ENCODE measurements at places on chromosomes 5 and 9.

- no peak for DNase-seq
Observed at GRCh38 chr9:115264313-115264712, 146.4 kb upstream of the TNC start.

DNA sequence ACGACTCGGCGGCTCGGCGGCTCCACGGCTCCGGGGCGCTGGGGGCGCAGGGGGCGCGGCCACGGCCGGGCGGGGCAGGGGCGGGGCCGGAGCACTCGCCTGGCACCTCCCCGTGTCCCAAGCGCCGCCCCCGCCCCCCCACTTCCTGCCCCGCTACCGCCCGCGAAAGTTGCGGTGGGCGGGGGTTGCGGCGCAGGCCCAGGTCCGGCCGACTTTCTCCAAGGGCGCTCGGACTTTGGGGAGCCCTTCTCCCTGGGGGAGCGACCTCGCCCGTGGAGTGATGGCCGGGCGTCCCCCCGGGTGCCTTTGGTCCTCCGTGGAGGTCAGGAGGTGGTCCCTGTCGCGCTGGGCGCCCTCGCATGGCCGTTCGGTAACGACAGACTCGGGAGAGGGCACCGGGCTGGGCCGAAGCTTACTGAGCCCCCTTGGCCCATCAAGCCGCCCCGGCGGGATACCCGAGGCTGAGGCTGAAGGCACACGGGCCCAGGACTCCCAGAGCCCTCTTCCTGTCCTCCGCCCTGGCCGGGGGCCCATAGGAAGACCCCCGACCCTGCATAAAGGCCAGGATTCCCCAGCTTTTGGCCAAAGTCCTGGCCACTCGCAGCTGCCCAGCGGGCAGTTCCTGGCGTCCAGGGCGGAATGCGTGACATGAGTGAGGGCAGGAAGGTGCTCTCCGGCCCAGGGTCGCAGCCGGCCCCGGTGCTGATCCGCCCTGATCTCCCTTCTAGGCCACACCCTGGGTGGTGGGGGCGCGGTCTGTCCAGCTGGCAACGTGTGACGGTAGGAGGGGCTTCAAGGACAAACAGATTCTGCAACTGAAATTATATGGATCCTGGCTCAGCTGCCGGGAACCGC is 883 bp upstream of the VAV2 start:
- DNase-seq = peak; percentile 52

GRCh38 chr5:141734501-141735229 is 52.6 kb upstream of the ARAP3 start:
- DNase-seq = peak; percentile 89

GRCh38 chr5:33281431-33281843 is 159.3 kb upstream of the TARS1 start:
- no peak for DNase-seq

DNA sequence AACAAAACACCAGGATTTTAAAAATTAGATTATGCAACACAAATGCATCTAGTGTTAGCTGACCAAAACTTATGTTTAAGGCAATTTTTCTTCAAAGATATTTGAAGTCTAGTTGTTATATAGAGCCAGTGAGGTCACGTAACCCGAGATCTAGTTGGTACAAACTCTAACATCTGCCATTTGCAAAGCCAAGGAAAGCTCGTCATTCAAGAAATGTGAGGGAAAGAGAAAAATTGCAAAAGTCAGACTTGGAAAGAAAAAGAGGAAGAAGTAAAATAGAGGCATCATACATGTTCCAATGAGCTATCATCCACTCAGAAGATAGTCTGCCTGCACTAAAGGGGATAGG is 293.4 kb upstream of the PUM3 start:
- no peak for DNase-seq

DNA sequence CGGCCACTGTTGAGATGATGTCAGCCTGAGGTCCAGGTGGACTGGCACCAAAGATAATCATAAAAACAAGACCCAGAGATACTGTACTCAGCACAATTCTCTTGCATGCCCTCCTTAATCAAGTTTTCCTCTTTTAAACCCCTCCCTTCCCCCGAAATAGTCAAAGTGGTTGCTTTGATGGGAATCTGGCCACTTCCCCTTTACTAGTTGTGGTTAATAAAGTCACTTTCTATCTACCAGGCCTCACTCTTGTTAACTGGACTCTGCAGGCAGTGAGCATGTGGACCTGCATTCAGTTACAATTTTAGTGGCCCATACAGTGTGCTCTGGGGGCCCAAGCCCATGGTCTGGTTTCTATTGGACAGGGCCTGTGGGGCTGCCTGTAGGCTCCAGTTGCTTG is 17.5 kb downstream of the FBP2 start:
- no peak for DNase-seq

- DNase-seq = peak; percentile 96
Observed at GRCh38 chr9:94783102-94783682, 56.7 kb downstream of the AOPEP start.

- no peak for DNase-seq
Observed at GRCh38 chr5:79787448-79787847, 97.8 kb downstream of the CMYA5 start.

Measured in DMS79 (cell line).